ENCODE measurements at places on chromosomes 1 and 21. TPM values are rescaled to one million over a fixed set of nuclear protein-coding genes. Genes with fewer than 3 reads are reported as not detected.
A peak's percentile ranks its signal among the peaks of the same experiment; 100 is the strongest.

DNA sequence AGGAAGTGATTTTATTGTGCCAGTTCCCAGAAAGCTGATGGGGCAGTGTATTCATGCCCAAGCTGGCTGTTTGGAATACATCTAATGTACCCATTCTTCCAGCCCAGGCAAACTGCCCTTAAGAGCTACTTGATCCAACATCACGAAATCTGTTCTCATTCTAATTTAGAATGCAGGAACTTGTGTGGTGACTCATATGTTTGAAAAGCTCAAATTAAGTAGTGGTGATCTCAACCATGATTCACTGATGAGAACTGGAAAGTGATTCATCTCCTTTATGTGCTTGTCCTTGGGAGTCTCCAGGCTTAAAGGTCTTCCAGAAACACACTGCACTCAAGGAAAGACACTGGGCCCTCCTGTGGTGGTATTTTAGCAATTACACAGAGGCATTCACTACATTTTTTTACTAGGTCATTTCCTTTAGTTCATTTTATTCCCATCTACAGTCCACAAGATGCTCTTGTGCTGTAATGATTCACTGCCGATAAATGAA lies 65.4 kb downstream of the RPE65 start:
- DNase-seq = no peak

DNA sequence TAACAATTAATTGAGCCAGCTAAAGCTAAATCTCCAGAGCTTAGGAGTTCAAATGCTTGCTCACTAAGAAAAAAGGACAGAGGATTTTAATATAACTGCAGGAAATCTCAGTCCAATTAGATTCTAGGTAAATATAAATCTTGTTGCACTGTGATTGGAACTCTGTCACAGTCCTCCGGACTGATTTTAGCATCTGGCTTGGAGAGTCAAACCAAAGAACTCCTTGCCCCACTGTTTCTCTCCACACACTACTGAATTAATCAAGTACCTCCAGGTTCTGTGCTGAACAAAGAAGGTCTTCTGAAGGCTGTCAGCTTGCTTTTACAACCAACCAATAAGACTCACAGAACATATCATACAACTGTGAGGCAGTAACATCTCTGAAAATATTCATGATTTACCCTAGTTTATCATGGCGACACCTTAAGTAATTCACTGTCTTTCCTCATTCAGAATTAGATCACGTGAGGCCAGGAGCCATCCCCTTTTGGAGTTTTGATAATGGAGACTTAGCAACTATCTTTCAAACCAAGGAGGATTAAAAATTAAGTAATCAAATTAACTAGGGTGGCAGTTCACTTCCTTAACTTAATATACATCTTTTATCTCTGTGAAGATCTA lies 176.0 kb downstream of the RERE start:
- DNase-seq = no peak

GRCh38 chr1:157956732-157957131 lies 36.7 kb upstream of the KIRREL1 start:
- DNase-seq = no peak

DNA sequence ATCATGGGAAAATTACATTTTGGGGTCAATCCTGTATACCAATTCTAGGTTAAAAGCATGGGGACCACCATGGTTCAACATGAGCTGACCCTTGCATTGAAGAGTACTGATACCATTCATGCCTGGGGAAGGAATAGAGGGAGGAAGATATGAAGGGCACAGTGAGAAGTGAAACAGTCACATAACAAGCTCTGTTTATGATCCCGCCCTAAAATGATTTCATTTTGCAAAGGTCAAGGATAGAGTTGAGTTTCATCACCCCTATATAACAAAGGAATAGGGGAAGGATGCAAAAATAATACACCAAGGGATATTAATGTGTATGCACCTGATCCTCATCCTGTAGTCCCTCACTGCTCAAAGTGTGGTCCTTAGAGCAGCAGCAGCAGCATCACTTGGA lies 2.5 kb upstream of the HLCS start:
- DNase-seq = no peak

DNA sequence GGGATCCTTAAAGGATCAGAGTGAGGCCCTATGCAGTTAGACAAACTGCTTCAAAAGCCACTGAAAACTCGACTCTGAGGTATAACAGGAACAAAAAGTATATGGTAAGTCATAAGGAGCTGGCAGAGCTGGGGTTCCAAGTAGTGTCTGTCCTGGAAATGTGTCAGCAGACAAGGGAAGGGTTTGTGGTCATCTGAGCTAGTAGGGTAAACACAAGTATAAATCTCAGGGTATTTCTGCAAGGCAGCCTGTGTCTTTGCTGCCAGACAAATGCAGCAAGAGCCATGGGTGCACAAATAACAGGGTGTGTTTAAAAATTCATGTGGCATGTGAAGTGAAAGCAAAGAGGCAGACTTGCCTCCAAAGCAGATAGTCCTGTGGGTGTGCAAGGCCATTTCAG lies 759.0 kb upstream of the ADAMTS5 start:
- no peak for DNase-seq

DNA sequence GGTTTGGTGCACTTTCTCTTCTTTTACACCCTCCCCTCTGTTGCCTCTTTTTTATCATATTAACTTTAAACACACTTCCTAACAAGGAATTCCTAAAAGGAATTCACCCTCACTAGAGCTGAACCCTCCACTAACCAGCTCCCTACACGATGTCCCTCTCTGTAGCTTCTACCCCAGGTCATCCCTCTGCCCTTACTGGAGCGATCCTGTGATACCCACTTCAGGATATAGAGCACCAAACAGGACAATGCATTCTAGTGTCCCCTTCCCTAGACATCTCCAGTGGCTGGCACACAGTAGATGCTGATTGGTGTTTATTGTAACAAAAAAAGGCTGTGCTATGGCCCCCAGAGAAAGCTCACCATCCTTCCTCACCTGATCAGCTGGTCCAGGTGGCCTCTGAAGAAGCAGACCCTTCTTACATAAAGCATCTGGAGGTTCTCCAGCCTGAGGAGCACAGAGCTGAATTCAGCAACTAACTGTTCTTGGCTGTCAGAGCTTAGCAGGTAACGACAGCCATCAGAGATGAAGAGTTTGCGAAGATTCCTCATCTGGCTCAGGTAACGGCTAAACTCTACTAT lies 1.4 kb downstream of the PRAMEF18 start:
- DNase-seq = no peak

DNA sequence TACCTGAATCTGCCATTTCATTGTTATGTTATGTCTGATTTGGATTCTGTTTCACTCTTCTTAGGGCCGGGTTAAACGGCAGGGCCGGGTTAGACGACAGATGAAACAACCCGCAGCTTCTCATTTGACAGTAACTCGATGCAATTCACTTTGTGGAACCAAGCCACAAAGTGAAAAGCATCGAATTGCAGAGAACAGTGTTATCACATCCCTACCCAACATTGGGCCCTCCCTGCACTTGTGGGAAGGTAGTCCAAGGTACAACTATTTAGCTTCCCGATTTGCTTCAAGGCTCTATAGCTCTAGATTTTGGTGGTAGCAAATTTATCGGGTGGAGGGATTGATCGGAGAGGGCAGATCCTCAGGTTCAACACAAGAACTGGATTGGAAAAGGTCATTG lies 17.0 kb downstream of the SON start:
- no peak for DNase-seq

GRCh38 chr1:205237526-205238484 lies 10.1 kb downstream of the TMCC2 start:
- DNase-seq = no peak

GRCh38 chr1:221840511-221841243 lies 98.8 kb upstream of the DUSP10 start:
- no peak for DNase-seq

DNA sequence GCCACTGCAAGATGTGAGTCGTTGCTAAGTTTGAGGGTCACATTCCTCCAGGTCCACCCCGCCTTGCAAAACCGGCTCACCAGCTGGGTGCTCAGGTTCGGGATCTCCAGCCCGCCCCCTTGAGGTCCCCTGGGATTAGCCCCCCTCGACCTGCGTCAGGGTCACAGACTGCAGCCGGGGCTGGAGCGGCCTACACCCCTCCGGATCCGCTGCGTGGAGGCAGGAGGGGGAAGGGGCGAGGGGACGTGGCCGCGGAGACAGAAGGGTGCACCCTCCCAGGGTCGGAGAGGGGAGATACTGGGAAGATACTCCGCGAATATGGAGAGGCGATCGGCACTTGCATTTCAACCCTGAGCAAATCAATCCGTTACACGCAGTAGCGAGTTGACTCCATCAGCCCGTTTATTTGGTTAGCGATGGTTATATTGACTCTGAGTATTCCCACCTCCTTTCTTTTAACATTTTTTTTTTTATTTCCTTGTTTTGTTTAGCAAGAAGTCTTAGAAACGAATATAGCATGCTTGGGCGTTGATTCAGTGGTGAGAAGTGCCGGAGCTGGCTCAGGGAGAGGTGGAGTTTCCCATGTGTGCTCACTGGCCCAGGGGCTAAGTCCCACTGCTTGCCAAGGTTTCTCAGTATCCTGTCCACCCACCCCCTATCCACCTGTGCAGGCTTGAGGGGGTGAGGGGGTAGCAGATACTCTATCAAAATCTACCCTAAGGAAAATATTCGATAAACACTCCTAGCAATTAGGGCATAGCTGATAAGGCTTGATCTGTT lies 997 bp downstream of the IFNAR2 start:
- DNase-seq = peak; percentile 28

- no peak for DNase-seq
Observed at GRCh38 chr1:31027693-31028526, 37.6 kb downstream of the PUM1 start.

Gene SPTA1
- not detected for total RNA-seq

GRCh38 chr1:159993911-159994310 lies 37.9 kb downstream of the PIGM start:
- no peak for DNase-seq

- no peak for DNase-seq
Observed at GRCh38 chr1:93615582-93616150, 66.0 kb downstream of the BCAR3 start.

GRCh38 chr1:169486281-169487051 lies 722 bp upstream of the SLC19A2 start:
- DNase-seq = no peak

Gene RXFP4
- not detected for total RNA-seq

DNA sequence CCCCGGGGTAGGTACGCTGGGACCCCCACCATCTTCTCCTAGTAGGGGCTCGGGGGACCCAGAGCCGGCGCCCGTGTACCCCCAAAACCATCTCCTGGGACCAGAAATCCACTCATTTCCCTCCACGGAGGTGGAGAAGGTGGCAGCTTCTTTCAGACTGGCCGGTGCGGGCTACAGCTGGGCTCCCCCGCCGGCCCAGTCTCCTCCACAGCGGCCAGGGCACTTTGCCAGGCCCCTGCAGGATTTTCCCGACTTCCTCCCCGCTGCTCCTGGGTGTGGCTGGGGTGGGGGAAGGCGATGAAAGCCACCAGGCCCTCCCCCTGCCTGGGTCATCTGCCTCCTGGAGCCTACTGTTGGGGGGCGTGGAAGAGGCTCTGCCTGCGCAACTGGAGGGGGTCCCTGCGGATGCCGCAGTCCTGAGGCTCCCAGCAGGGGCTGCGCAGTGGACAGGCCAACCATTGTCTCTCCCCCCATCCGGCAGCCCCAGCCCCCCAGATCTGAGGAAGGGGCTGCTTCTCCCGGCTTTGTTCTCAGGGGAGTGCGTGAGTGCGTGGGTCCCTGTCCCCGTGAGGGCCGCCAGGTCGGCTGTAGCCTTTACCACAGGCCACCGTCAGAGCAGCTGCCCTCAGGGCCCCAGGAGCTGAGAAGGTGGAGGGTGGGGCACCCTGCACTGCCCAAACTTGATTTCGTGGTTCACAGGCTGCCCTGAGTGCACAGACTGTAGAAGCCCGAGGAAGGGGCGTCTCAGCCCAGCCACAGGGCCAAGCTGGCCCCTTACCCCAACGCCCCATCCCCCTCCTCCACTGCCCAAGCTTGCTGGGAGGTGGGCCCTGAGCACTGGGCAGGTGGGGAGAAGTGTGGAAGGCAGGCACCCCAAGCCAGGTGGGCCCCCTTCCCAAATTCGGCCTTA lies 1.3 kb downstream of the AGRN start:
- DNase-seq = no peak

- DNase-seq = no peak
Observed at GRCh38 chr1:170701962-170702361, 38.0 kb downstream of the PRRX1 start.

Gene NTNG1
- not detected for total RNA-seq

DNA sequence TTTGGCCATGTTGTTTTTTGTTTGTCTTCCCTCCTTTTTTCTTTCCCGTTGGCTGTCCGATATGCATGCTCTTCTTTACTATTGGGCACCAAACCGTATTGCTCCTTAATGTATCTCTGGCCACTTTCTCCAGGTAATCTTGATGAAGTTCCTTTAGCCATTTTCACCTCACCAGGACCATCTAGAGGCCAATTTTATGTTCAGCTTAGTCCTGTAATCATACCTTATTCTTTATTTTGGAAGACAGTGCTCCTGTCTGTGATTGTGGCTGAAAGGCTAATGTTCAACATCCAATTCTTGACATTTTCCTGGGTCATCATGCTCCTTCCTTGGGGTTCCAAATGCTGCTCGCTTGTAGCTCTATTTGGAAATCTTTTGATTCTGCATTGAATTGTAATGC lies 169.5 kb downstream of the S1PR1 start:
- no peak for DNase-seq

GRCh38 chr1:197774466-197775281 lies 606 bp downstream of the DENND1B start:
- DNase-seq = peak; percentile 44

DNA sequence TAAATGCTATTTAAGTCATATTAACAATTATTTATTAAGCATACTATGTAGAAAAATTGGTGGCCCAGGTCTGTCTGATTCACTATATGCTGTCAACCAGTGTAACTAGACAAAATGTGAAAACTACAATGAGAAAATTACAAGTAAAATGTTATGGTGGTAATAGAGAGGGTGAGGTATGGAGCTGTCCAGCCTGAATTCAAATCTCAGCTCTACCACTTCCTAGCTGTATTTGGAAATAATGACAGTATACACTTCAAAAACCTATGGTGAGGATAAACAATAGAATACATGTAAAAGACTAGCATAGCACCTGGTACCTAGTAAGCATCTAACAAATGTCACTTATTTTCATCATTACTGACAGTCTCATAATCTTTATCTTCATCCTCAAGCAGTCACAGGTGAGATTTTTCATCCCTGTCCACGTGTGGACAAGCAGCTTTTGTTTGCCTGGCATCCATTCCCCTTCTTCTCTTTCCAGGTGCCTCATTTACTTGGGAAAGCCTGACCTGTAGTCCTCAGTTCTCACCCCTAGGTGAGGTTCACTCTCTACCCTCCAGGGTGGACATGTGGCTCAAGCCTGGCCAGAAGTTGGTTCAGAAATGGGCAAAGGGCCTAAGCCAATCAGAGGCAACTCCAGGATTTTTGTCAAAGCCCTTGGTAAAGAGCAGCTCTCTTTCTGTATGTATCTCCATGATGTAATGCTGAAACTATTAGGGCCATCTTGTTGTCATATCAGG lies 29.5 kb downstream of the EGLN1 start:
- DNase-seq = no peak

Data from activated CD4-positive, alpha-beta T cell treated with anti-CD3 and anti-CD28 coated beads, Interleukin-2, amount 10 ng/mL, durations not matched to agents 7 days and 5 days (primary cell).